Activated effector memory CD4-positive, alpha-beta T cell treated with anti-CD3 and anti-CD28 coated beads, Interleukin-2, amount 50 U/mL, for 16 hours (primary cell): ENCODE measurements at places on chromosomes 1 and 21.

DNA sequence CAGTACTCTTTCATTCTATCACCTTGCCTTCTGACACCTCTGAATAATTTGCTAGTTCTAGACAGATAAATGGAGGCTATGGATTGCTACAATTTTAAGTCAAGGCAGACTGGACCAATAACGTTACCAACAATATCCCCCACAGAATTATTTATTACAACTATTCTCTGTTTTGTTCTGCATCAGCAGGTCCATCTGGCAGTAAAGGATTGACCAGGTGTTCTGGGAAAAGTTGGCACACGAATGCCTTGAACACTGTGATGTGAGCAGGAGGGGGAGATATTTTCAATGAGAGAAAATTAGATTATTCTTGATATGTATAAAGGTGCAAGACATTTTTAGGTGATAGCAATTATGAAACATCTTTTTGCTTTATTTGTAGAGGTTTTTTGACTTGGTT, 718.8 kb upstream of the TMPRSS15 start:
- DNase-seq, result no peak

DNA sequence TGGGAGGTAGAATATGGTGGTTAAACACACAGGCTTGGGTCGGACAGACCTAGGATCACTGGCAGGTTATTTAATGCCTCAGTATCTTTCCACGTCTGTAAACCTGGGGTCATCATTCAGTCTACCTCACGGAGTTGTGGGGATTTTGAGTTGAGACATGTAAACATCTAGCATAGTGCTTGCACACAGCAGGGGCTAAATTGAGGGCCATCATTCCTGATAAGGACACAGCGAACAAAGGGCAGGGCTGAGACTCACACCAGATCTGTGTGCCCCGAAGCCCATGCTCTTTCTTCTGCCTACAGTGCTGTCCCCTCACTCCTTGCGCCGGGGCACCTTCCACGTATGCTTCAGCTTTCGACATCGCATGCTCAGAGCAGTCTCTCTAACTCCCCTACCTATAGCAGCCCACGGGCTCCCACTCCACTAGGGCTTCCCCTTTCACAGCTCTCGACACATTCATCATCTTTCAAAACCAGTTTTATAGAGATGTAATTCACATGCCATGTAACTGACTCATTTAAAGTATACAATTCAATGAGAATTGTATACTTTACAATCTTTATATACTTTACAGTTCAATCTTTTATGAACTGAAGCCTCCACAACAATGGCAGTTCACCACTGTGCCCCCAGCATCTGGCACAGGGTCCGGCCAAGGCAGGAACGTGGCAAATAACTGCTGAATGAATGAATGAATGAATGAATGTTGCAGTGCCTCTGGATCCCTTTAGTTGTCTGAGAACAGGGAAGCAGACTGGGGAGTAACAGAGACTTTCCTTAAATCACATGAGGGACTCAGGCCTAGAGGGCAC, 48.0 kb downstream of the GPR161 start:
- no peak for DNase-seq

DNA sequence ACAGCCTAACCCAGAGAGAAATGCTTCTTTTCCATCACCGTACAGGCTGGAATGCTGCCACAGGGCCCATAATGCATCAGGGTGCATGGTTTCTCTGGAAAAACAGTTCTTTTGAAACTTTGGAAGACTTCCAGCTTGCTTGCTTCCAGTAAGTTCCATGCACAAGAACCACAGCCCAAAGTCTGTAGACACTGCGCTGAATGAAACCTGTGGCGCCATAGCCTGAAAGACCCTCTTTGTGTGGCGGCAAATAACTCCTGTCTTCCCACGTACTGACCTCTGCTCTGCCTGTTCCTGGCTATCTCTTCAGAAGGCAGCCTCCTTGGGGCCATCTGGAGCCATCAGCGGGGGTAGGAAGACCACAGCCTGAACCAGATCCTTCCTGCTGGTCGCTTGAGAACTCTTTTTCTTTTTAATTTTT, 15.1 kb downstream of the MIIP start:
- no peak for DNase-seq

DNA sequence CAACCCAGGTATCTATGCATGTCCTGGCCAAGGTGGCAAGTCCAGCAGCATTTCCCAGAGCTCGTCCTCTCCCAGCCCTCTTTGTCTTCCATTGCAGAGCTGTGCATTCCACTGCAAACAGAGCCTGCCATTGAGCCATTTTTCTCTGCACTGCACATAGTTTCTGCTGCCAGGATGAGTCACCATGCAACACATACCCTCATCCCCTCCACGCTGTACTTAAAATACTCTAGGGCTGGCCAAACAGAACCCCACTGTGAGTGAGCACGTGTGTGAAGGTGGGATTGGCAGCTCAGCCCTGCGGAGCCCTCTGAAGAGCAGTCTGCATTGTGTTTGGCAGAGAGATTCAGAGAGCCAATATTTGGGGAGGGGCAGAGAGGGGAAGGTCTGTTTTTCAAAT, 3.9 kb upstream of the ATP1B1 start:
- no peak for DNase-seq

DNA sequence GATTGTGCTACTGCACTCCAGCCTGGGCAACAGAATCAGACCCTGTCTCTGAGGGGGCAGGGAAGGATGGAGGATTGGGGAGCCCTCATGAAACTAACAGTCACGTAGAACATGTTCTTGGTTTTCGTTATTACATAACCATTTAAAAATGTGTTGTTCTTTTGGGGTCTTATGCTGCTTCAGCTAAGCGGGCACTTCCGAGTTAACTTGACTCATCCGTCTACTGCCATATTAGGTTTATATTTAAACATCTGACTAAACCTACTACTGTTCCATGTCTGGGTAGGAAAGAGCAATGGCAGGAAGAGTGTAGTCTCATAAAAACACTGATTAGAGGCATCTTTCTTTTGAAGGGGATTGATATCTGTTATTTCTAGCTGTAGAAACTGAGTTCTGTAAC, 59.5 kb upstream of the BMP8A start:
- no peak for DNase-seq
